ENCODE measurements at places on chromosomes 16 and 17. TPM values are rescaled to one million over a fixed set of nuclear protein-coding genes. Genes with fewer than 3 reads are reported as not detected.

DNA sequence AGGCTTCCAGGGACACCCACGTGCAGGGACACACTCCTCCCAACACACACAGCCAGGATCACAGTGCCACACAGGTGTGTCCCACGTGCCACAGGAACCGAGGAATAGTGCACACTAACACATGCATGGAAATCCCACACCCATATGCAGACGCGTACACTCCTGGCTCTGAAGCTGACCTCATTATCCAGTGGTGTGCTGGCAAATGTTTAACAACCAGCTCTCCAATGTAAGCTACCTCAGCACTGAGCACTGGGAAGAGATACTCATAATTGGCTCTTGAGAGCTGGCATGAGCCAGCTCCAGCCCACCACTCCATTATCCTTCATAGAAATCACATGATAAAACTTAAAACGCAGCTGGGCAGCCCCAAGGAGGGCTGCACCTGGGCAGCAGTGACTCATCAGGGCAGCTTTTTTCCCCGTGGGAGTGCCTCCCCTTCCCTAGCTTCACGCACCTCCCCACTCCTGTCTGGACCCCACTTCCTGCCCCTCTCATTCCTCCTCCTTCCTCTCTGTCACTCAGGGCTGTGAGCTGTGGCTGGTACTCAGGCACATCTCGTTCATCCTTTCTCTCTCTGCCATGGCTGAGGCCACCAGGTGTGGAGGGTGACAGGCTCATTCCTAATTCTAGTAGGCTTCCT lies 14.9 kb upstream of the TBX21 start:
- no peak for DNase-seq

DNA sequence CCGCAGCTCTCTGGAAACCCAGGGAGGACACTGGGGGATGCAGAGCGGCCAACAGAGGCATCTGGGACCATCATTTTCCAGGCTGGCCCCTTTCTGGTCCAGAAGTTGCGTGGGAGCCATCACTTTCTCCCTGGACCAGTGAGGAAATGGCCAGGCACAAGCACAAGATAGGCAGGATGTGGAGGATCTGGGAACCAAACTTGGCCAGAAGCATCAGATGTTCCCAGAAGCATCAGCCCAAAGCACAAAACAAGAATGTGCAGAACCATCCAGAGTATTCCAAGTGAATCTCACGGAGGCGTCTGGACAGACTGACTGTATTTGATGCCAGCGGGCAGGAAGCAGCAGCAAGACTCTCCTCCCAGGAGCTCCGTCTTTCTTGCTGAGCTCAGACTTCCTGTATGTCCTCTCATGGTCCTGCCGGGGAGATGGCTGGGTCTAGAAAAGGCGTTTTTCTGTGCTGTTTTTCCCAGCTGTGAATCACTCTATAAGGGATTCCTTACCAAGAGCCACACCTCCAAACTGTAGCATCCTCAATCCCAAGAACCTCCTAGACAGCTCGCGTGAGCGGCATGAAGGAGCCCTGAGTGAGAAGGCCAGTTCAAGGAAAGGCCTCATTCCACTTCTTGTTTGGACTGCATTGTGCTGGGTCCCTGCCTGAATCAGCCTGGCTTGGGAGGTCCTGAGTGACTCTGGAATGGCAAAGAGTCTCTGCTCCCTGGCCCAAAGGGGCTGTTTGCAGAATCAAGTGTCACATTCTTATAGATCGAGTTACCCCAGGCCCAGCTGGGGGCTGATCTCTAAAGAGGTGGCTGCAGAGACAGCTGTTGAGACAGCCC lies 49.5 kb upstream of the MTSS2 start:
- peak; percentile 66 for DNase-seq

DNA sequence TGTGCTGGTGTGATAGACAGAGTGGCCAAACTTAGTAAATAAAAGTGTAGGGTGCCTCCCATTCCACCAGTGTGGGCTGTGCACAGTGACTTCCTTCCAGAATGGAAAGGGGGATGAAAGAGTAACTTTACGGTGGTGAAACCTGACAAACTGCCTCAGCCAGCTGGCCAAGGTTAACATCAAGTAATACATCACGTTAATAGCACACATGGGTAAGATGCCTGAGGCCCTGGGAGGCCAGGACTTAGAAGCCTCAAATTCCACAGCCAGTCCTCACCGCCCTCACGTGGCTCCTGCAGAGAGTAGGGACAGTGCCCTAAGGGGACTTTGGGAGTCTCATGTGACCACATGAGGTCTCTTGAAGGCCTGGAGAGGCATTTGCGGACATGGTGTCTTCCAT lies 14.1 kb downstream of the RMI2 start:
- DNase-seq: no peak

GRCh38 chr16:82389956-82390650 lies 220.1 kb upstream of the MPHOSPH6 start:
- DNase-seq: no peak

- DNase-seq: no peak
These were observed 7.6 kb downstream of the PIK3R6 start for GRCh38 chr17:8859804-8860430.

- DNase-seq: no peak
These were observed 37.8 kb downstream of the ITGAE start for GRCh38 chr17:3762922-3763776.

DNA sequence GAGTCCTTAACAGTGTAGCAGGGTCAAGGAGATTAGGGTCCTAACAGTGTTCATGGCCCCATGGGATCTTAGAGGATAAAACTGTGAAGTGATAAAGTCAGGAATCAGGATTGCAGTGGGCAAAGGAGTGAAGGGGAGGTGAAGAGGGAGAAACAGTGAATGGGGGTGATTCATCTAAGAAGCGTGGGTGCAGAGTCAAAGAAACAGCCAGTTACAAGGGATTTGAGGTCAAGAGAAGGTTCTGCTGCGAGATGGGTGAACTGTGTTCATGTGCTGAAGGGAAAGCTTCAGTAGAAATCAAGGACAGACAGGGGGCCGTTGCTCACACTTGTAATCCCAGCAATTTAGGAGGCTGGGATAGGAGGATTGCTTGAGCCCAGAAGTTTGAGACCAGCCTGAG lies 5.9 kb downstream of the GTF3C1 start:
- no peak for DNase-seq

- no peak for DNase-seq
These were observed 42.9 kb downstream of the LITAF start for GRCh38 chr16:11543661-11544393.

DNA sequence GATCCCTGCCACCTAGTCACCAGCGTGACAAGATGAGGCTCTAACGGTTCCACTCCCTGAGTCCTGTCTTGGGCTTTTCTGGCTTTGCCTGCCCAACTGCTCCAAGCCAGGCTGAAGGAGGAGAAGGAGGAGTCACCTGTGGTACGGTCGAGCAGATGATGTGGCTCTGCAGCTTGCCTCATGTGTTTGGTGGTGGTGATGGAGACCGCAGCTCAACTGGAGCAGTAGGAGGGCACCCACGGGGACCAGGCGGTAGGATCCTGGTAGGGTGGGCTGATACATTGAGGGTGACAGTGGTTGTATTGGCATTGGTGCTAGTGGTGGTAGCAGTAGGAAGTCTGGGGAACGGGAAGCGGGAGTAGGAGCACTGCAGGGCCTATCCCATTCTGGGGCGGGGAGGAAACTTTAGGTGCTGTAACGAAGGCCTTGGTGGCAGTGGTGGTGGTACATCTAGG lies 202.8 kb upstream of the WSB1 start:
- no peak for DNase-seq

DNA sequence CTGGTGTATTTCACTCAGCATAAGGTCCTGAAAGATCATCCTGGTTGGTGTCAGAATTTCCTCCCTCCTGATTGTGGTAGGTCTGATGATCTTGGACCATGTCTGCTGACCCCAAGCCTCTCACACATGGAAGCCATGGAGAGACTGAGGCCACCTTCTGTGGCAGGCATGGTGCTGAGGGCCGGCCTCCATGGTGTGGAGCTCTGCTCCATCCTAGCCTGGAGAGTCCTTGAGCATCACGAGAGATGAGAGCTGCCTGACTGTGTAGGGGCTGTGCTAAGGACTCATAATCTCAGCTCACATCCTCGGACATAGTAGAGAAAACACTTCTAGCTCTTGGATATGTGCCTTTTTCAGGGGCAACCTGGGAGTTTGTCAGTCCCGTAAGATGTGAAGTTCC lies 40.6 kb downstream of the MPRIP start:
- DNase-seq: peak; percentile 5

KCNAB3 gene
- total RNA-seq: 0.32 TPM

GDE1 gene
- 110 TPM for total RNA-seq

CES5A gene
- total RNA-seq: 0.51 TPM

MPO gene
- total RNA-seq: 0.08 TPM

KRTAP4-5 gene
- not detected for total RNA-seq

Data from Right ventricle myocardium inferior (tissue), 1 donor.